ENCODE measurements at places on chromosomes 11 and 22.
A peak's percentile ranks its signal among the peaks of the same experiment; 100 is the strongest.

DNA sequence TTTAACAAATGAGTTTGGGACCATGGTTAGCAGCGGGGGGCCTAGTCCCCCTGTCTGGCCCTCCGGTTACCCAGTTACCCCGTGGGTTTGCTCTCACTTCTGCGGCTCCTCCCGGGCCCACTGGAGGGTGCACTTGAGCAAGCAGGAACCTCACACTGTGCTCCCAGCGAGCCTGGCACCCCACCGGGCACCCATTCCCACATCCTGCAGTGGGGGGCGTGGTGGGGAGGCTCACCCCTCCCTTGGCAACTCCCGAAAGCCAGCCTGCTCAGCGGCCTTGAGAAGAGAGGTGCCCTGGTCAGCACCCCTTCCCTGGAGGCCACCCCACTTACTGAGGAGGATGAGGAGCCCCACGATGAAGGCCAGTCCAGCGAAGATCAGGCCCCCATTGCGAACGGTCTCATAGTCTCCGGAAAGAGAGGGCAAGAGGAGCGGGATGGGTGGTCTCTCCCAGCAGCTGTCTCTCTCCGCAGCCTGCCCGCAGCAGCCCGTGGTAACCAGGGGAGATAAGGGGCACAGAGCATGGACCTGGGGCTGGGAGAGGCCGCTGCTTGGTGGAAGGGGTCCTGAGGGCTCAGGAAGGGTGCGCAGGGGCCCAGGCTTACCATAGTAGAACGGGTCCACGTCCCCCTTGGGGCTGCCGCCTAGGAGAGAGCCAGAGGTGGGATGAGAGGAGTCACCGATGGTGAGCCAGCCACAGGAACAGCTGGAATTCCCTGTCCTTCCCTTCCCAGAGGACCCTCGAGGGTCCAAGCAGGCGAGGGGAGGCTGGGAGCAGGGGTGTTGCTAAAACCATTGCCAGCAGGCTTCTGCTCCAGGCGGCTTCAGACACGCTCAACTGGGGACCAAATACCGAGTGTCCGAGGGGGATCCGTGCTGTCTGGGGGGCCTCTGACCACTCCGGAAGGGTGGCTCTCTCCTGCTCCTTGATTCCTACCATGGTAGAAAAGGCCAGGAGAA lies 2.2 kb downstream of the FXYD2 start:
- DNase-seq: no peak

DNA sequence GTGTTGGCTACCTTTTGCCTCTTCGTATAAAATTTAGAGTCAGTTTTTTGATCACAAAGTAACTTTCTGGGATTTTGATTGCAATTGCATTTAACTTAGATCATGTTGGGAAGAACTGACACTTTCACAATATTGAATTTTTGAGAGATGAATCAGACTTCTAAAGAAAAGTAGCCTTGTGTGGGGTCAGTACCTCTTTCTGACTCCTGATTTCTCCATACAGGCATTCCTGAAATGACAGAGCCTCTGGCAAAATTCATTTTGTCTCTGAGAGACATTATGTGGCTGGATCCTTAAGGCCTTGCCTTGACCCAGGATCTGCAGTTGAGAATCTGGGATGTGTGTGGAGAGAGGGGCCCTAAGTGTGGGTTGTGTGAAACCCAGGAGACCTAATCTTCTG lies 37.8 kb downstream of the PPFIBP2 start:
- no peak for DNase-seq

- no peak for DNase-seq
These were observed 284.8 kb downstream of the ETS1 start for GRCh38 chr11:128302425-128303186.

GRCh38 chr11:12182676-12183541 lies 72.5 kb downstream of the MICAL2 start:
- DNase-seq: peak; percentile 53

GRCh38 chr11:69510471-69511357 lies 29.3 kb downstream of the LINC01488 start:
- DNase-seq: peak; percentile 82

- DNase-seq: no peak
These were observed 22.5 kb upstream of the HSPA8 start for GRCh38 chr11:123084454-123084853.

Data from LoVo (cell line).